ENCODE measurements at places on chromosomes 16 and 17.

GRCh38 chr17:21214777-21215541 lies 998 bp upstream of the TMEM11 start:
- no peak for DNase-seq

DNA sequence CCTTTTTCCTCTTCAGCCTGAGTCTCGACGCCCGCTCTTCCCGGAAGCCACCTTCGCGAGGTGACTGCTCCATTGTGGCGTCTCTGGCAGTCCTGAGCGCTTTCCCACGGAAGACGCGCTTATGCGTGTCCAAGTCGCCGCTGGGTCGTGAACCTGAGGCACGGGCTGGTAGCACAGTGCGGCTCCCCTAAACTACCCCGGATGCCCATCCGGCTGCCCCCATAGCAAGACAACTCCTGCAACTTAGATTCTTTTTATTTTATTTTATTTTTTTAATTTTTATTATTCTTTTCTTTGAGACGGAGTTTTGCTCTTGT lies 2.1 kb upstream of the ESRP2 start:
- DNase-seq, result no peak

- DNase-seq, result no peak
Observed at GRCh38 chr17:73718912-73719311, 74.7 kb upstream of the SDK2 start.

GRCh38 chr17:76353004-76353598 lies 615 bp downstream of the PRPSAP1 start:
- peak; percentile 23 for DNase-seq

- DNase-seq, result peak; percentile 89
Observed at GRCh38 chr17:36918211-36918691, 19.0 kb upstream of the LHX1 start.

DNA sequence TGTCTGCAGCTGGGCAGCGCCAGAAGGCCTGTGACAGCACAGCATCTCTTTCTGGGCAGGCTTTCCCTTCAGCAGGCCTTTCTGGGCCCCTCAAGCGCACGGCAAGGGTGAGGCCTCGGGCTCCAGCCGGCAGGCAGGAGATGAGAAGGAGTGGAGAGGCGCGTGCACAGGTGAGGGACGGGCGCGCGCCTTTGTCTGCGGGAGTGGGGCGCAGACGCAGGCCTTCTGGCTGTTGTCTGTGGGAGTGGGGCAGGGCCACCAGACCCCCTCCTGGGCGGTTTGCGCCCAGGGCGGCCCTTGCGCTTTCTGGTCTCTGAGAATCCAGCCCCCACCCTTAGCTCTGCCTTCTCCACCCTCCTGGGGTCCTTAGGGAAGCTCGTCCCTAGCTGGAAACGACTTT lies 6.5 kb downstream of the ZNF205 start:
- DNase-seq, result no peak

DNA sequence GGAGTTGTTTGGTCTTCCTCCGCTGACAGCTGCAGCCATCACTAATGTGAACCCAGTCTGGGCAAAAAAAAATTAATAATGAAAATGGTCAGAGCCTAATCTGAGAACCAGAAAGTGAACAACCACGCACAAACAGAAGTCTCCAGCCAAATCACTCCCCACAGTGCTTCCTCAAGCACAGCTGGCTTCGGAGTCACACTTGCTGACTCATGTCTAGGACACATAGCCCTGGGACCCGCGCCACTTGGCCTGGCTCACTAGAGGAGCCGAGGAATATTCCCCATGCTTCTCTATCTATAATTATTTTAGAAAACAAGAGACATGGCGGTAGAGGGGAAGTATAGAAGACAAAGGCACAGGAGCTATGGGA lies 109.1 kb downstream of the ZFHX3 start:
- peak; percentile 50 for DNase-seq

DNA sequence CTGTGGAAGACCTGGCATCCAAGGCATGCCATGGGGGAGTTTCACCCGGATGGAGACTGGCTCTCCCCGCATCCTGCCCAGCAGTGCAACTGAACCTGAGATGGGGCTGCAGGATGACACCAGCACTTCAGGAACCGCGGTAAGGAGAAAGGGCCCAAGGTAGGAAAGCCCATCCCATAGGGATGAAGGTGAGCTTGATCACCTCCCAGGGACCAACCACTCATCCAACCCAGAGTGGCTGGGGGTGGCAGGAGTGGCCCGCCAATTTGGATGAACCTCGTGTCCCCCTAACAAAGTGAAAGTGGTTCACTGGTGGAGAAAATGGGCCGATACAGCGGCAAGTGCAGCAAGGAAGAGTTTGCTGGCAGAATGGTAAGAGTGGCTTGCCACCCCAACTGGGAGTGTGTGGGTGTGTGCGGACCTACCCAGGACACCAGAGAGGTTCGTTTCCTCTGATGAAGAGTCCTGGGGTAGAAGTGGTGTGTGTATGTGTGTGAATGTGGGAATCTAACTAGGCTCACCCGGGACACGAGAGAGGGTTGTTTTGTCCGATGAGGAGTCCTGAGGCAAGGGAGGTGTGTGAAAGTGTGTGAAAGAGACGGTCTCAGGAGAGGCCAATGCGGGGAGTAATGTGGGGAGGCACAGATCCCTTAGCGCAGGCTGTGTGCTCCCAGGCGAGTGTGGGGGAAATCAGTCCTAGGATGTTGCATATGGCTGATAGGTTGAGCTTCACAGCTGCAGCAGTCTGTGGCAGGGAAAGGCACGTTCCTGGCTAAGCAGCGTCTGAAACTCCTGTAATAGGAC lies 22.6 kb downstream of the ACSM1 start:
- no peak for DNase-seq

- DNase-seq, result no peak
Observed at GRCh38 chr17:39927929-39928857, 661 bp downstream of the LRRC3C start.

DNA sequence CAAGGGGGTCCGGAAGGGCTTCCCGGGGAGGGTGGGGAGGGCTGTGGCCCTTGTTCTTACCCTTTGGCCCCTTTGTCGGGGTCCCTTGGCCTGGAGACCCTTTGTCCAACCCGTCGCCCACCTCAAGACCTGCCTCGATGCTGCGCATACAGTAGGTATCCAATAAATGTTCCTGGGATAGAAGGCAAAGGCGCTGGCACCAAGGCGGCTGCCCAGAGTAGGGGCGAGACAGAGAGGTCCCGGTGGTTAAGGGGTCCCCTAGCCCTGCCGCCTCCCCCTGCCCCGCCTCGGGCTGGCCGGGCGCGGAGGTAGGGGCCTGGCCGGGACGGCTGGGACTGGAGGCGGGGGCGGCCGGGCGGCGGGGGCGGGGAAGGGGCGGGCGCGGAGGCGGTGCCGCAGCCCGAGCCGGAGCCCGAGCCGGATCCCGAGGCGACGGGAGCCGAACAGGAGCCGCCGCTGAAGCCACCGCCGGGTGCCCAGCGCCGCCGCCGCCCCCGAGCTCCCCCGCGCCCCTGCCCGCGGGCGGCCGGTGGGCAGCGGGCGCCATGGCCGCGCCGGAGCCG lies at the start of gene NHERF2:
TSS of gene NHERF2 (plus strand) at position 442 of the 563 bp plus-strand sequence. CDS start at position 546, 104 bp downstream.
- DNase-seq, result no peak

- no peak for DNase-seq
Observed at GRCh38 chr16:88977018-88977811, at the start of gene CBFA2T3. CBFA2T3 (minus strand) TSS chr16:88977207; CDS start chr16:88976807, 400 bp downstream.

GRCh38 chr17:27349540-27350021 lies 55.7 kb downstream of the WSB1 start:
- DNase-seq, result peak; percentile 40

- DNase-seq, result no peak
Observed at GRCh38 chr16:78768718-78769117, 669.3 kb downstream of the WWOX start.

Measured in Caki2 (cell line).